HuH-7.5 (cell line): ENCODE measurements at places on chromosomes 2 and 18.

GRCh38 chr18:22115573-22115972 lies 53.8 kb upstream of the GATA6 start:
- no peak for DNase-seq

- no peak for DNase-seq
These were observed 458.6 kb downstream of the EIPR1 start for GRCh38 chr2:2919026-2919425.

DNA sequence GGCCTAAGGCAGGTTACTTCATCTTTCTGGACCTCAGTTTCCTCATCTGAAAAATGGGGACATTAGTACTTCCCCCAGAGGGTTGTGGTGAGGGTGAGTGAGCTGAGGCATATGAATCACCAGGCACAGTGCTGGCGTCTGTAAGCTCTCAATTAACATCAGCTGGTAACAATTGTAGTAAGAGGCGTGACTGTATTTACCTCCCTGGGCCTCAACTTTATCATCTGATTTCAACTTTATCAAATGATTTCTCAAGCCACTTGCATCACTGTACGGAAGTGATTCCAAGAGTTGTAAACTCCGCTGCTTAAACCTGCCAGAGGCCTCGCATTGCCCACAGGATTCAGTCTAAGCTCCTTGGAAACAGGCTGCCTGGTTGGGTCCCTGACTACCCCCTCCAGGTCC lies 53.6 kb upstream of the PKDCC start:
- DNase-seq: no peak

GRCh38 chr18:51361130-51361860 lies 163.8 kb upstream of the MEX3C start:
- DNase-seq: no peak

GRCh38 chr2:24181849-24182248 lies 7.0 kb downstream of the FAM228A start:
- DNase-seq: no peak

- DNase-seq: no peak
These were observed 15.2 kb downstream of the ABCB11 start for GRCh38 chr2:169015943-169016342.

DNA sequence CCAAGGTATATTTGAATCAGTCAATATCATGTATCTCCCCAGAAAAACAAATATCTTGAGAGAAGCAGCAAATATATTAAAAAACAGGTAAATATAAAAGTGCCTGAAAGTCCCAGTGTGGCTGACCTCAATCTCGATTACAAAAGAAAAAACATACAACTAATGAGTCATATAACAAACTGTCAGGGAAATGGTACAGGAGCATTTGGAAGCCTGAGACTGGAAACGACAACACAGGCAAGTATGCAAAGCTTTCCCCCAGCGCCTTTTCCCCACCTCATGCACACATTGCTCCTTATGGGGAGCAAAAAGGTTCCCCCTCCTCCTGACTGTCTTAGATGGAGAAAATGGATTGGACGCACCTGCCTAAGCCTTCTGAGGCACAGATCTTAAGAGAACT lies 230.7 kb downstream of the TMX3 start:
- DNase-seq: no peak

- DNase-seq: no peak
These were observed 74.1 kb downstream of the SMIM21 start for GRCh38 chr18:75353357-75353756.
